ENCODE measurements at places on chromosomes 1 and 21.

DNA sequence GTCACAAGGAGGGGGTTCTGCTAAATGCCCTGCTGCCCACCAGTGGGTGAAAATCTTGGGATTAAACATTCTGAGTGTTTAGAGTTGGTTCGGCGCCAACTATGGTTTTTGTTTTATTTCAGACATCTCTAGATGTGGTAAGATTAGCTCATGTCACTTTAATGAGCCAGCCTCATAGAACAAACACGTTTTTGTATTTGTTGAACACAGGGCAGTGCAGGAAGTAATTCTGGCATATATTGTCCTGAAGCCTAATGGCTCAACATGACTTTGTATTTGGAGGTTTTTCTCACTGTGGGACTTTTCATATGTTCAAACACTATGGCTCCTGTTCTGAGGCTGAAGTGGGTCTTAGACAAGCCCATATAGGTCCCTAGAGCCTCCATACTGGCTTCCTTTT lies 107.8 kb downstream of the NGF start:
- no peak for DNase-seq

- DNase-seq, result no peak
These were observed 154.9 kb downstream of the PAPPA2 start for GRCh38 chr1:176617881-176618280.

GRCh38 chr1:27071049-27071416 lies 58.4 kb upstream of the TENT5B start:
- no peak for DNase-seq

GRCh38 chr21:26388731-26389231 lies 184.3 kb downstream of the CYYR1 start:
- DNase-seq, result no peak

- no peak for DNase-seq
These were observed 48.2 kb upstream of the ETV3 start for GRCh38 chr1:157186281-157186992.

- no peak for DNase-seq
These were observed 4.7 kb downstream of the SNAPIN start for GRCh38 chr1:153663211-153663610.

- DNase-seq, result no peak
These were observed 748.2 kb upstream of the ADAMTS5 start for GRCh38 chr21:27715131-27715530.

DNA sequence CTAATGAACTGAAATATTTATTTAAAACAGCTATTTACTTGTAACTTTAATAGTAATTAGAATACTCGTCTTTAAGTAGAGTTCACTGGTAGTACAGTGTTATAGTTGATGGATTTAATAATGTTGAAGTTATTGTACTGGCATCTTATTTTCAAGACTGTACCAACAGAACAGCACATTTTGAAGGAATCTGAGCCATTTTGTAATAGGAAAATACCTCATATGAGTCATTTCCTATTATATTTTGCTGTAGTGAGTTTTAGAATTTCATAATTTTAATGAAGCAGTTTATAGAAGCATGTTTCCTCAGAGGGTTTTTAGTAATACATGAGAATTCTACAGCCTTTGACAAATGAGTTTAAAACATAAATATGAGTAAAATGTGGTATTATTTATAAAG lies 258.3 kb downstream of the OLFM3 start:
- no peak for DNase-seq
